Activated CD8-positive, alpha-beta T cell treated with anti-CD3 and anti-CD28 coated beads for 36 hours (primary cell): ENCODE measurements at places on chromosomes 11 and 22. TPM values are rescaled to one million over a fixed set of nuclear protein-coding genes. Genes with fewer than 3 reads are reported as not detected.

GRCh38 chr22:38292694-38293093 lies 19.9 kb upstream of the TMEM184B start:
- DNase-seq, result no peak

TECTA gene
- total RNA-seq, result 0.41 TPM

- DNase-seq, result no peak
Measured at GRCh38 chr22:22897947-22898346, 10.3 kb downstream of the IGLL5 start.

ADORA2A gene
- 42.9 TPM for total RNA-seq

DNA sequence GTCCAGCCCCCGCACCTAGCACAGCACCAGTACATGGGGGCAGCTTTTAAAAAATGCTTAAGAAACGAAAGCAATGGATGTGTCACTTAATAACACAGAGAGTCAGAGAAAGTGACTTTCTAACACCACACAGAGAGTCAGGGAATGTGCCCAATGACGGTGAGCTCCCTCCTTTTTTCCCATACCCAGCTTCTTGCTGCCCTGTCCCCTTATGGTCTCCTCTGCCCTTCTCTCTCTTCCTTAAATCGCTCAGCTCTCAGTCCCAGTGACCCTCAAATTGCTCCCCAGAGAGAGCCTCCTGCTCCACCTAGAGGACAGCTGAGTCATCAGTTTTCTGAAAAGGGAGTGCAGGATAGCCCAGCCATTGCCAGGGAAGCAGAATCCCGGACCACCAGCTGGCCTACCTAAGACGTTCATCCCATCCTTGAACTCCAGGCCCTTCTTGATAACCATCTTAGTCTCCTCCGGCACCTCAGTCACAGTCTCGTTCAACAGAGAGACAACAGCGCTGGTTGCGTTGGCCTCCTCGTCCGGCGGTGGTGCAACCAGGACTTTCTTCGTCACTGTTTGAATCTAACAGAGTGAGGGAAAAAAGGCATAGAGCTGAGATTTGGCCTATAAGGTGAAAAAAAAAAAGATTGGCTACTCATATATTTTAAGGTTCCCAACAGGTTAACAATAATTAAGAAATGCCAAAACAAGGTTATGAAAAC lies 113.5 kb downstream of the SLC1A2 start:
- peak; percentile 32 for DNase-seq

GRCh38 chr11:134981835-134982234 lies 569.8 kb upstream of the B3GAT1 start:
- DNase-seq, result no peak

DNA sequence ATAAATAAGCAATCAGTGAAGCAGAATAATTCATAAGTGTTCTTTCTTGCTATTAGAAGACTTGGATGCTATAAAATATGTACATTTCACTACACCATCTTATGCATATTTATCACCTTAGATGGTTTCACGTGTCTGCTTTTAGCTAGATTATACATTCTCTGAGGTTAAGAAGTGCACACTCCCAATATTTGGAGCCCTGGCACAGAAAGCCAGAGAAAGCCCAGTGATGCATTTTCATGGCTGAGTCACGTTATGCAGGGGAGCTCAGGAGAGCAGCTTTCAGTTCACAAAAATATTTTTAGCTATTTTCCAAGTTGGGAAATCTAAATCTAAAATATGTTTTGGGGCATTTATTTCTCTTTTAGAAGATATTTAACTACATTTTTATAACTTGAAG lies 5.1 kb upstream of the TP53AIP1 start:
- DNase-seq, result no peak

GRCh38 chr11:69220561-69221051 lies 64.9 kb downstream of the SMIM38 start:
- no peak for DNase-seq

DNA sequence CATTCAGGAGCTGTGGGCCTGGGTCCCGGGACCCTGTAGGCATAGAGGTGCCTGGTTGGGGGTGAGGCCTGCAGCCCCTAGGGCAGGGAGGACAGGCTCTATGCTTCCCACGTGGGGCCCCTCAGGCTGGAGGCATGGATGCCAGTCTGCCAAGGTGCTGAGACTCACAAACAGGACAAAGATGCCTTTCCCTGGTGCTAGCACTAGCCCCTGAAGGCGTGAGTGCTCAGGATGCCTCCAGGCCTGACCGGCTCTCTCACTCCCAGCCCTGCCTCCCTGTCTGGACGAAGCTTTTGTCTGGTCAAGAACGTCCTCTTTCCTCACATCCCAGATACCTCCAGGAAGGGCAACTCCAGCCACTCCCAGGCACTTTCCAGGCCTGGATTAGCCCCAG lies 2.1 kb downstream of the CDC42BPG start:
- DNase-seq, result no peak

- DNase-seq, result no peak
Measured at GRCh38 chr11:117570701-117571100, 226.3 kb downstream of the DSCAML1 start.

- DNase-seq, result no peak
Measured at GRCh38 chr11:117603932-117604331, 193.1 kb downstream of the DSCAML1 start.

OR51I1 gene
- not detected for total RNA-seq

GRCh38 chr11:46240371-46240770 lies 37.1 kb upstream of the CREB3L1 start:
- DNase-seq, result no peak

GRCh38 chr11:124069429-124070401 lies 28.6 kb upstream of the OR10G7 start:
- peak; percentile 74 for DNase-seq

AQP11 gene
- 0.47 TPM for total RNA-seq

OR5B21 gene
- total RNA-seq, result not detected

DNA sequence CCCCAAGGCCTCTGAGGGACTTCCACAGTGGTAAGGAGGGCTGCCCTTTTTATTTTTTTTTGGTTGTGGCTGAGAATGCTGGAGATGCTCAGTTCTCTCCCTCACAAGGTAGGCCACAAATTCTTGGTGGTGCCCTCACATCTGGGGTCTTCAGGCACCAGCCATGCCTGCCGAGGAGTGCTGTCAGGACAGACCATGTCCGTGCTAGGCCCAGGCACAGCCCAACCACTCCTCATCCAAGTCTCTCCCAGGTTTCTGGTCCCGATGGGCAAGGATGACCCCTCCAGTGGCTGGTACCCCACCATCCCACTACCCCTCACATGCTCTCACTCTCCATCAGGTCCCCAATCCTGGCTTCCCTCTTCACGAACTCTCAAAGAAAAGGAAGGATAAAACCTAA lies 4.2 kb downstream of the THY1 start:
- DNase-seq, result no peak

- DNase-seq, result no peak
Measured at GRCh38 chr22:31626427-31627150, 35.4 kb downstream of the PISD start.

GRCh38 chr11:103729617-103730016 lies 306.8 kb upstream of the DDI1 start:
- DNase-seq, result no peak

- no peak for DNase-seq
Measured at GRCh38 chr22:39915295-39915726, 14.4 kb downstream of the GRAP2 start.

DNA sequence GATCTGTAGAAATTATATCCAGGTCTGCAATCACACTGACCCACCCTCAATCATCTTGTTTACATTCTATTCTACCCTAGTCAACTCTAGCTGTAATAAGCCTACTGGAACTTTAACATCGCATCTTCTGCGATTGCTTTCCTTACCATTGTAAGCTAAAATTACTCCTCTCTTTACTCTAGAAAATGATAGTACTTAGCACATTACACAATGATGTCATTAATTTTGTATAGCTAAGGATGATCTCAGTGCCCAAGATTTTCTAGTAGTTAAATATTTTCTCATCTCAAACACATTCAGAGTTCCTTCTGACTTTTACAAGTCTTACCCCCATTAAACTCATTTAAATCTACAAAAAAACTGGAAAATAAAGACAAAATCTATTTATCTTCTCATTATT lies 39.6 kb upstream of the CTSC start:
- DNase-seq, result no peak

- DNase-seq, result no peak
Measured at GRCh38 chr11:123601136-123601535, 53.3 kb downstream of the SCN3B start.

DNA sequence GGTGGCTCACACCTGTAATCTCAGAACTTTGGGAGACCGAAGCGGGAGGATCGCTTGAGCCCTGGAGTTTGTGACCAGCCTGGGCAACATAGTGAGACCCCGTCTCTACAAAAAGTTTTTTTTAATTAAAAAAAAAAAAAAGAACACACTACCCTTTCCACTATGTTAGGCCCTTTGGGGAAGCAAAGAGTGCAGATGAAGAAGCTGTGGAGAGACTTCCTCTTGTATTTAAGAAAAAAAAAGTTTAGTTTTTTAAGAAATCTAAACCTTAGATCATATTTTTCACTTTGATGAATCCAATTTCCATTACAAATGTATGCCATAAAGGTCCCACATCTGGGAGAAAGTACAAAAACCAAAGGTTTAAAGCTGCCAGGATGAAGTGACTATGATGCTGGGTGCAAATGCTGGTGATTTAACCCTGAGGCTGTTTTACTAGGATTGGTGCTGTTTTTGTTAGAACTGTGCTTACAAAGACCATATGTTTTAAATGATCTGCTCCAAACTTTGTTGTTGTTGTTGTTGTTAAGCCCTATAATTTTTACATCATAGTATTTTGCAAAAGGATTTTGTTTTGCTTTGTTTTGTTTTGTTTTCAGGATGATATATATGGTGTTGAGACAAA lies 28.9 kb upstream of the ACER3 start:
- DNase-seq, result no peak
